ENCODE measurements at places on chromosomes 3 and 15.

DNA sequence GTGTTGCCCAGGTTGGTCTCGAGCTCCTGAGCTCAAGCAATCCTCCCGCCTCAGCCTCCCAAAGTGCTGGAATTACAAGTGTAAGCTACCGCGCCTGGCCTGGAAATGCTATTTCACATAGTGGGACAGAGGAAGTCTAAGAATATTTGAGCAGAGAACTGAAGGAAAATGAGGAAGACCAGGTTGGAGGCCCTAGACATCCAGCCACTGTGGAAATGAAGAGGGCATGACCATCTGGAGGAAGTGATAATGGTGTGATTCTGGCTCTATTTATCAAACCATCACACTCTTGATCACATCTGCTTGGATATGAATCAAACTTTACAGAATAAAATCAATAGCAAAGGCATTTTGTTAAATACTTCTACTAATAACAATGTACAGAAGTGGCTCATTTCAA, 65.9 kb upstream of the ARHGEF3 start:
- H3K4me1 ChIP-seq = no peaks in the 10 kb centered on the region
- no peak for DNase-seq
- no peaks in the 10 kb centered on the region for H3K27me3 ChIP-seq
- no peak overlapping the region for H3K4me3 ChIP-seq
- H3K27ac ChIP-seq = no peak overlapping the region

DNA sequence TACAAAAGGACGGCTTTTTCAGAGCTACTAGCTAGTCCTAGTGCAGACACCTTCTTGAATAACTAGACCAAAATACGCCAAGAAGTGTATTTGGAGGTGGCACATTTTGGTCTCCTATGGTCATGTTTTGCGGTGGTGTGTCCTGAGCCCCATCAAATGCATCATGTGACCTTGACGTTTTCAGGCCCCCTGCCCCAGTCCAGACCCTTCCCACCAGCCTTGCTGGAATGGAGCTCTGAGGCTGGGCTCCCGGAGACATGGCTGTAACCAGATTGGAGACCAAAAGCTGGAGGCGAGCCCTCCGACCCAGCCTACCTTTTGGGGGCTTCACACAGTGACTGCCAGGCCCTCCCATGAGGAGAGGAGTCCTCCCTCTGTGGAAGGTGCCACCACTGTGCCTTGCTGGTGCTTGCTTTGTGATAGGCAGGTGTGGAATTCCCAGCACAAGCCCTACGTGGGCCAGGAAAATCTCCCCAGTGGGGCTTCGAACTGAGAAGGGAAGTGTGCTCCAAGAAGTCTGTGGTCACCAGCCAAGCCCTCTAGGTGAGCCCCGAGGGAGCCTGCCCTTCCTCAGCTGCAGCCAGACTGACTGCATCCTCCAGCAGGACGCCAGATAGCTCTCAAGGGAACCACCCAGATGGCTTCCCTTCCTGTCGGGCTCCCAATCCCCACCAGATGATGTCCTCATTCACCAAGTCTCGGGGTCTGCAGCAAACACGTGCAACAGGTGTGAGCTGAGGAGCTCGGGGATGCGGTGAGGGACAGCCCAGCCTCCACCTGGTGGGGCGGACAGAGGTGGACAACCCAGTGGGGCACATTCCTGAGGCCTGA, 126.2 kb downstream of the ASB7 start:
- no peaks in the 10 kb centered on the region for H3K4me1 ChIP-seq
- no peaks in the 10 kb centered on the region for H3K36me3 ChIP-seq
- no peak overlapping the region for H3K27ac ChIP-seq
- DNase-seq = no peak

- H3K4me3 ChIP-seq = no peak overlapping the region
- DNase-seq = no peak
- no peak overlapping the region for H3K27ac ChIP-seq
These were observed 52.7 kb upstream of the GCNT3 start for GRCh38 chr15:59558851-59559250.

DNA sequence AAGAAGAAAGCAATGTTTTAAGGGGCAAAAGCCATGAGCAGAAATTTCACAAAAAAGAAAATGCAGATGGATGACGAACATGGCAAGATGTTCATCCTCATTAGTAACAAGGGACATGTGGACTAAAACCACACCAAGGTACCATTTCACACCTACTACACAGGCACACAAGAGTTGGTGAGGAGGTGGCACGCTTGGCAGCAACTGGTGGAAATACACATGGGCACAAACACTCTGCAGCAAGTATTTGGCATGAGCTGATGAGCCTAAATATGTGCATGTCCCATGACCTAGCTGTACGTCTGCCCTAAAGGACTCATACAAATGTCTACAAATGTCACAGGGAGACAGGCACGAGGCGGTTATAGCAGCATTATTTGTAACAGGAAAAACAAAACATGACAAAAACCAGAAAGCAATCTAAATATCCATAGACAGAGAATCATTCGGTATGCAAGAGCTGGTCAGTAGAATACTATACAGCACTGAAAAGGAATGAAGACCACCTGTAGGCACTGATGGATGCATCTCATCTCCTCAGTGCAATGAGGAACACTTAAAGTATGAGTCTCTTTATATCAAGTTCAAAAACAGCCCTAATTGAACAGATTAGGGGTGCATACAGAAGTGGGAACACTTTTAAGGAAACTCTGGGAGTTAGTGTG, 11.5 kb upstream of the FBLN2 start:
- DNase-seq = no peak
- H3K4me1 ChIP-seq = no peaks in the 10 kb centered on the region
- H3K4me3 ChIP-seq = no peak overlapping the region
- no peak overlapping the region for H3K27ac ChIP-seq

- H3K27ac ChIP-seq = no peak overlapping the region
- H3K27me3 ChIP-seq = no peaks in the 10 kb centered on the region
- H3K36me3 ChIP-seq = no peaks in the 10 kb centered on the region
- DNase-seq = no peak
These were observed 293.0 kb upstream of the TRIM42 start for GRCh38 chr3:140384876-140385275.

GRCh38 chr3:184949251-184949965, 137.4 kb downstream of the VPS8 start:
- DNase-seq = no peak
- H3K4me1 ChIP-seq = no peaks in the 10 kb centered on the region
- H3K36me3 ChIP-seq = peaks cover 59% of the 10 kb centered on the region
- no peak overlapping the region for H3K4me3 ChIP-seq
- no peaks in the 10 kb centered on the region for H3K27me3 ChIP-seq
- H3K27ac ChIP-seq = no peak overlapping the region

- peaks cover 1% of the 10 kb centered on the region for H3K27me3 ChIP-seq
- H3K27ac ChIP-seq = no peak overlapping the region
- H3K4me3 ChIP-seq = no peak overlapping the region
These were observed 7.4 kb downstream of the SEMA3G start for GRCh38 chr3:52437326-52438103.

- H3K27ac ChIP-seq = no peak overlapping the region
- DNase-seq = no peak
- peaks cover under 1% of the 10 kb centered on the region for H3K4me1 ChIP-seq
- H3K36me3 ChIP-seq = no peaks in the 10 kb centered on the region
- H3K4me3 ChIP-seq = no peak overlapping the region
- H3K27me3 ChIP-seq = peaks cover 18% of the 10 kb centered on the region
These were observed 30.0 kb upstream of the CACNA1D start for GRCh38 chr3:53464424-53464823.

DNA sequence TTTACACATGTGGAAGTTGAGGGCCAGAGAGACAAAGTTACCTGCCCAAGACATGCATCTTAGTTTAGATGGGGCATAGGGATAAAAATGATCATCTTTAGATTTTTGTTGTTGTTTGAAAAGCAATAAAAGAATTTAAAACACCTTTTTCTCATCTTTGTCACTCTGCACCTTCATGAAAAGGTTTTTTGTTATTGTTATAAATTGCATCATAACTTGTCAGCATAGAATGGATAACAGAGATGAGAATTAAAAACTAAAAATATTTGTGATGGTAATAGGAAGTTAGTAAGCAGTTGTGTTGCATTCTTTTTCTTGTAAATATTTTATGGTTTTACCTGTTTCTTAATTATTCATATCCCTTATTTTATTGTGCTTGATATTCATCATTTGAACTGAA, 13.4 kb upstream of the ZBTB47 start:
- H3K4me1 ChIP-seq = peaks cover 1% of the 10 kb centered on the region
- H3K4me3 ChIP-seq = no peak overlapping the region
- H3K27ac ChIP-seq = no peak overlapping the region
- H3K27me3 ChIP-seq = no peaks in the 10 kb centered on the region
- peaks cover 51% of the 10 kb centered on the region for H3K36me3 ChIP-seq

DNA sequence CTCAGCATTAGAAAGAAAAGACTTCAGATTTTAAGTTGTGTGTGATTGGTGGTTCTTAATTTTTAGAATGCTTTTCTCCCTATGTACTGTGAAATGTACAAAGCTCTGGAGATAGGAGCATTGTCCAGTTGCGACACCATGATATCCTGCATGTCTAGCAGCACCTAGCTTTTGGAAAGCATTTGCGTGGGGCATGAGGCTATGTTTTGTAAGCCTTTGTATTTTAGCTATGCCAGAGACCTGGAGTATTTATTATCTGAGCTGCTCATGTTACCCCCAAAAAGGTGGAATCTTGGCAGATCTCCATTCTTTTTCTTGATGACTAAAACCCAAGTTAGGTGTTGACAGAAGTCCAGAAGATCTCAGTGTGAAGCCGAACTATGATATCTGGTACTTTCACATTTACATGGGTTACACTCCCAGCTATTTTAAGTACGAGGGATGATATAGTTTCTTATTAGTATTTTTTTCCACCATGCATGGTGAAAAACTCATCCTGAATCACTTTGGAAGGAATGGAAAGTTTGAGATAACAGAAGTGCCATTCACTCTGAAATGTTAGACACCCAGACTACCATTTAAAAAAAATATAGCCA, 126.7 kb upstream of the SAMMSON start:
- H3K4me3 ChIP-seq = no peak overlapping the region
- H3K36me3 ChIP-seq = no peaks in the 10 kb centered on the region
- H3K4me1 ChIP-seq = no peaks in the 10 kb centered on the region
- DNase-seq = no peak
- no peak overlapping the region for H3K27ac ChIP-seq

DNA sequence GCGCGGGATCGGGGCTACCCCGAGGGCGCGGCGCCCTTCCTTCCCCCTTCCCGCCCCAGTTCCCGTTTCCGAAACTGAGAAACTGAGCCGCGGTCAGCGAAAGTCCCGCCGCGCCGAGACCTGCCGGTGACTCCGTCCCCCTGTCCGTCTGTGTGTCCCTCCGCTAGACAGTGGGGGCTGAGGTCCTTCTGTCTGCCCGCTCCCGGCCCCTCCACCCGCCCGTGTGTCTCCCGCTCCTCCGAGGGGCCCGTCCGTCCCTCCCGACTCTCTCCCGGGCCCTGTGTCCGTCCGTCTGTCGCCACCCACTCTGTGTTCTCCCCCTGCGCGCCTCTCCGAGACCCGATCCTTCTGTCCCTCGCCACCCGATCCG, 426 bp downstream of the PRKCD start:
- H3K27me3 ChIP-seq = no peaks in the 10 kb centered on the region
- H3K27ac ChIP-seq = peak overlapping the region; percentile 89
- H3K4me1 ChIP-seq = peaks cover 63% of the 10 kb centered on the region
- H3K36me3 ChIP-seq = peaks cover 14% of the 10 kb centered on the region

DNA sequence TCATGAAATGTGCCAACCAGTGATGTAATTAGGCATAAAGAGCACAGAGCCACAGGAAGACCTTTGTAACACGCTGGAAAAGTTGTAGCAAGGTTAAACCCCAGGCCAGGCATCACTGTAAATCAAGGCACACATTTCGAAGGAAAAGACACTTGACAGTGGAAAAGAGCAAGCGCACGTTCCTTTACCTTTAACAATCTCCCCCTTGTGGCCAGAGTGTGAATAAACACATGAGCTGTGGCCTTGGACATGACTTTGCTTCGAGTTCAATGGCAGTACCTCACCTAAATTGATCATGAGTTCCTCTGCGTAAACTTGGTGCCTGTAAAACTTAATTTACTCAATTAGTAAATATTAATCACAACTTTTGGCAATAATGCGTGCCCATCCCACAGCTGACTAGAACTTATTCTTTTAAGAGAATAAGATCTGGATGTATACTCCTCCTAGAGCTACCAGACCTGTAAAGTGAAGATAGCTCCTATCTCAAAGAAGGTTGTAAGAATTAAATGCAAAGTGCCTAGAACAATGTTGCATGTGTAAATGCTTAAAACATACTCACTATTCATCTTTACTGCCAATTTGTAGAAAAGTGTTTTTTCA, 757.0 kb upstream of the NECTIN3 start:
- no peaks in the 10 kb centered on the region for H3K36me3 ChIP-seq
- DNase-seq = no peak
- H3K4me3 ChIP-seq = no peak overlapping the region
- no peak overlapping the region for H3K27ac ChIP-seq
- H3K27me3 ChIP-seq = no peaks in the 10 kb centered on the region

- peaks cover 2% of the 10 kb centered on the region for H3K27me3 ChIP-seq
- H3K36me3 ChIP-seq = no peaks in the 10 kb centered on the region
- H3K27ac ChIP-seq = no peak overlapping the region
- H3K4me1 ChIP-seq = no peaks in the 10 kb centered on the region
These were observed 109.1 kb upstream of the COL8A1 start for GRCh38 chr3:99529265-99529664.

- H3K36me3 ChIP-seq = no peaks in the 10 kb centered on the region
- no peak overlapping the region for H3K4me3 ChIP-seq
- H3K27ac ChIP-seq = no peak overlapping the region
- DNase-seq = no peak
These were observed 65.7 kb downstream of the KLF15 start for GRCh38 chr3:126291537-126291936.
